ENCODE measurements at places on chromosomes 7 and 10.

DNA sequence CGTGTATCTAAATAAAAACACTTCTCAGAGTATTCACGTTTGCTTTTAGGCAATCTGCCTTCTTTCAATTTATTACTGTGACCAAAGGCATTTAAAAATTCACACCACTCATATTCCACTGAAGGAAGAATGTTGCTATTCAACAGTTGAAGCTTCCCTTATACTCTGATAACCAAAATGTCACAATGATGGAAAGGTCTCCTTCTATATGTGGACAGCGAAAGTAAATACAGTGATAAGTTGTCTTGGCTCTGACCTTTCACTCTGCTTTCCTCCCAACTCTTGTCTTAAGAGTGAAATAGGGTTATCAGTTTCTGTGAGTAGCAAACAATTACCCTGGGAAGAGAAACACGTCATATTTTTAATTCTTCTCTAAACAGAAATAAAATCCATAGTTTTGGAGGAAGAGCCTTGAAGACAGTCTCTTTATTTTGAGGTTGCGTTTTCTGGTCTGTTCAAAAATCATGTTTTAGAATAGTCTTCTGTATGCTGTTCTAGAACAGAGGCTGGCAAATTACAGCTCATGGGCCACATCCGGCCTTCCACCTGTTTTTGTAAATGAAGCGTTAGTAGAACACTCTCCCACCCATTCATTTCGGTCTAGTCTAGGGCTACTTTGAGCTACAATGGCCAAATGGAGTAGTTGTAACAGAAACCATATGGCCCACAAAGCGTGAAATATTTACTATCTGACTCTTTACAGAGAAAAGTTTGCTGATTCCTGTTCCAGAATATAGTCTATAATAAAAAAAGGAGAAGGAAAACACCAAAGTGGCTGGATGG lies 41.3 kb downstream of the ETV1 start:
- no peaks in the 10 kb centered on the region for H3K36me3 ChIP-seq
- no peak for DNase-seq
- H3K27me3 ChIP-seq, result no peaks in the 10 kb centered on the region
- H3K4me3 ChIP-seq, result no peak overlapping the region
- H3K27ac ChIP-seq, result no peak overlapping the region

DNA sequence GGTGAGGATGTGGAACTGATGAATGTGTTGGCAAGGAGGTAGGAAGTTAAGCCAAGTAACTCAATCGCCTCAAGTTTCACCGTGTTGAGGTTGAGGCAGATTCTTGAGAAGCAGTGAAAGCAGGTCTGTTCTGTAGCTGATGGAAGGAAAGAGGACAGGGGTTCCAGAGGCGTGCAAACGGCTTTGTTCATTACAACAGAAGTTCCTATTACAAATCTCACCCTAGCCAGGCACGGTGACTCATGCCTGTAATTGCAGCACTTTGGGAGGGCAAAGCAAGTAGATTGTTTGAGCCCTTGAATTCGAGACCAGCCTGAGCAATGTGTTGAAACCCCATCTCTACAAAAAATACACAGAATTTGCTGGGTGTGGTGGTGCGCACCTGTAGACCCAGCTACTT lies 36.9 kb upstream of the PTF1A start:
- no peaks in the 10 kb centered on the region for H3K4me1 ChIP-seq
- DNase-seq, result no peak
- peaks cover 8% of the 10 kb centered on the region for H3K27me3 ChIP-seq
- H3K4me3 ChIP-seq, result no peak overlapping the region
- no peak overlapping the region for H3K27ac ChIP-seq

DNA sequence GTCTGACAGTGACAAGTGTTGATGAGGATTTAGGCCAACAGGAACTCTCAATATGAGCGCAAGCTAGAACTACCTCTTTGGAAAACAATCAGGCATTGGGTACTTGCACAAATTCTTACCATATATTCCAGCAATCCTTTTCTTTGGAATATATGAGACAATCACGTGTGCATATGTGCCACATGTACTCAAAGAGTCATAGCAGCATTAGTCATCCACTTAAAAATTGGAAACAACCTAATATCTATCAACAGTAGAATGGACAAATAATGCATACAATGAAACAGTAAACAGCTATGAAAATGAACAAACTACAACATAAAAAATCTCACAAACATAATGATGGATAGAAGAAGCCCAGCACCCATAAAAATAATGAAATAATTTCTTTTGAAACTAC lies 179.7 kb downstream of the GLI3 start:
- no peaks in the 10 kb centered on the region for H3K4me1 ChIP-seq
- no peaks in the 10 kb centered on the region for H3K36me3 ChIP-seq
- DNase-seq, result no peak
- H3K27me3 ChIP-seq, result no peaks in the 10 kb centered on the region
- no peak overlapping the region for H3K4me3 ChIP-seq
- H3K27ac ChIP-seq, result no peak overlapping the region

DNA sequence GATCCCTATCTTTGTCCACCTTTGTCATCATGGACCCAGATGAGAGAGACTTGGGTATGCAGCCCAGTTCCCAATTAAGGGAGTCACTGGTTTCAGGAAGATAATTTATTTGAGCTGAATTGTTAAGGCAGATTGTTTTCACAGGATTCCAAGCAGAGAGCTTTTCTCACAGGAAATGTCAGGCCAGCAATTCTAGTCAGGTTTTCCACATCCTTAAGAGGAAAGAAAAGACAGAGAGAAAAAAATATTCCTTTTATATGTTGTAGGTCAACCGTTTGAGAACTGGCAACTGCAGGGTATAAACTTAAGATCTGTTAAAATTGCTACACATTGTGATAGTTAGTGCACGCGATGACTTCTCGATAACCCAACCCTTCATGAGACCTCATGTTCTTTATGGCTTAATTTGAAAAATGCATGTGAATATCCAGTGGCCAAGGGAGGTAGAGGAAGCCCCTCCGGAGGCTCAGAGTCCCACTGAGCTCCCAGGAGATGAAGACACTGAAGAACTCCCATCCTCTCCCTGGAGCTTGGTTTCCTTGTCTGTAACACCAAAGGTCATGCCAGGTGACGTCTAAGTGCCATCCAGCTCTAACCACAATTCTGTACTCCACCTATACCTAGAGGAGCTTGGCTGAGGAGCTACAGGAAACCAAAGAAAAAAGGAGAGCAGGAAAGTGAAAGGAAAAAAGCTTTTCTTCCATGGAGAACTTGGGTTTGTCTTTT lies 45.6 kb downstream of the MINDY4 start:
- H3K27me3 ChIP-seq, result no peaks in the 10 kb centered on the region
- H3K4me3 ChIP-seq, result no peak overlapping the region
- H3K27ac ChIP-seq, result no peak overlapping the region

DNA sequence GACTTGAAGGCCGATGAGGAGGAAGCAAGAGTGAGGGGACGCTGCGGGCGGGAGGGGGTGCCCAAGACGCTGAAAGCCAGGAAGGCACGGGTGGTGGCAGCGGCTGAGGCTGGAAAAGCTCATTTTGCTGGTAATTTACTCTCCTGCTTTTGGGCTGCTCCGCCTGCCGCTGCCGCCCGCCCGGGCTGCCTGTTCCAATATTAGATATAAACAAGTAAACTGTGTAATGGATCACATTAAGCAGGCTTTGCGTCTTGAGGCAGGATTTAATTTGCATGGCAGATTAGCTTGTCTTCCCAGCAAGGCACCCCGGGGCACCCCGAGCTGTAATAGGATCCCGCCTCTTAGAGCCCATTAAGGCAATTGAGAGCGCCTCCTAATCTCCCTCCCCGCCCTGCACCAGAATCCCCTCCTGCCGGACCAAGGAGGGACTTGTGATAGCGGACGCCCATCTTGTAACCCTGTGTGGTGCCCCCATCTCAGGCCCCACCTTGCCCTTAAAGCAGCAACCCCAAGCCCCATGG lies 46.1 kb upstream of the SLF2 start:
- H3K27ac ChIP-seq, result no peak overlapping the region
- H3K36me3 ChIP-seq, result no peaks in the 10 kb centered on the region
- no peak for DNase-seq
- H3K27me3 ChIP-seq, result peaks cover 3% of the 10 kb centered on the region

GRCh38 chr7:41627645-41628298 lies 75.1 kb downstream of the INHBA start:
- no peaks in the 10 kb centered on the region for H3K36me3 ChIP-seq
- H3K27ac ChIP-seq, result no peak overlapping the region
- no peak overlapping the region for H3K4me3 ChIP-seq
- H3K27me3 ChIP-seq, result no peaks in the 10 kb centered on the region

DNA sequence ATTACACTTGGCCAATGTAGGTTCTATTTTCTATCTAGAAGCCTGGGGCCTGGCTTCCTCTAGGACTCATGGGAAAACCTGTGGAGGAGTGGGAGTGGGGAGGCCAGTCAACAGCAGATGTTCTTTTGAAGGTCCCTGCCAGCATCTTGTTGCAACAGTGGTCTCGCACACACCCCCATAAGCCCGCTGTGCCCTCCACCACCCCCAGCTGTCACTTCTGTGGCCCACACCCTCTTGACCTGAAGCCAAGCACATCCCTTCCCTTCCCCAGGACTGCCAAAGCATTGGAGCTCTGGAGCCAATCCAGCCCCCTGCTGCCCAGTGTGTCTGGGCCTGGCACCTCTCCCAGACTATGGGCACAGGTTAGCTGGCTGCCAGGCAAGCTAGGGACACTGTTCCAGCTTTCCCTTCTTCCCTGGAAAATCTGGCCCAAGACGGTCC lies 1.9 kb upstream of the STX1A start:
- H3K27ac ChIP-seq, result no peak overlapping the region
- H3K4me3 ChIP-seq, result no peak overlapping the region
- H3K36me3 ChIP-seq, result no peaks in the 10 kb centered on the region
- H3K4me1 ChIP-seq, result peaks cover 31% of the 10 kb centered on the region

Measured in effector memory CD4-positive, alpha-beta T cell (primary cell).